ENCODE measurements at places on chromosomes 2 and 18.

DNA sequence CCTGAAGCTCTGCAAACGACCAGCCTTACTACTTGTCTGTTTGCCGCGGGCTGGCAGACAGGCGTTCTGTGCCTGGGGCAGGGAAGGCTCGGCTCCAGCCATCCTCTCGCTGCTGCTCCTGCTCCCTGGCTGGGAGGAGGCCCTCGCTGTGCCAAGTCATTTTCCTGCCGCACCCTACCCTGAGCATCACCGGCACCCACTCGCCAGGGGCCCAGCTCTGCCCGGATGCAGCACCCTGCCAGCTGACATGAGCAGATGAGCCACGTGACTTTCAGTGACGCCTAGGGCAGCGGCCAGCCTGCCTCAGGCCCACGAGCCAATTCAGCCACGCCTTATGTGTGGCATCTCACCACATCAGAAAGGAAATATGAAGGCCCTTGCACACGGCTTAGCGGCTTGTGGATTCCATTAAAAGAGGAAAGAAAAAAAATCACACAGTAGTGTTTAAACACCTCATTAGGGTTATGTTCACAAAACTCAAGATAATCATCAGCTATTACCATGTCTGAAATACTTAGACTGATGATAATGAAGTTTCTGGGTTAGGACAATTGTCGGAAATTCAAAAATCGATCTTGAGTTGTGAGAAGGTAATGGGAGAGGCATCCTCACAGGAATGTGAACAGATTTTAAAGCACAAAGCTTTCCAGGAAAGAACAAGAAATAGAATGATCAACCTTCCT is 250.5 kb downstream of the TWIST2 start:
- DNase-seq, result no peak

DNA sequence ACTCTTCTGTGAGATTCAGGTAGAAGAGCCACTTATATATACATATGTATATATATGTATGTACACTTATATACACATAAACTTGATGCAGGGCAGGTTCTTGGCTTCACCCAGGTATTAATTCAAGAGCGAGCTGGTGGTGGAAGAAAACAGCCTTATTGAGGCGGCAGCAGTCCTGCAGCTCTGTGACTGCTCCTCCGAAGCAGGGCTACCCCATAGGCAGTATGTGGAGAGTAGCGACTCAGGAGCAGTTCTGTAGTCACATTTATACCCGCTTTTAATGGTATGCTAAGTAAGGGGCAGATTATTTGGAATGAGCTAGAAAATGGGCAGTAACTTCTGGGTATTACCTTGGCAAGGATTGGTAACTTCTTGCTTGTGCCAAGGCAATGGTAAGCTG is 280.6 kb upstream of the TFPI start:
- DNase-seq, result no peak

GRCh38 chr2:168465594-168465993 is 9.5 kb downstream of the CERS6 start:
- DNase-seq, result no peak

DNA sequence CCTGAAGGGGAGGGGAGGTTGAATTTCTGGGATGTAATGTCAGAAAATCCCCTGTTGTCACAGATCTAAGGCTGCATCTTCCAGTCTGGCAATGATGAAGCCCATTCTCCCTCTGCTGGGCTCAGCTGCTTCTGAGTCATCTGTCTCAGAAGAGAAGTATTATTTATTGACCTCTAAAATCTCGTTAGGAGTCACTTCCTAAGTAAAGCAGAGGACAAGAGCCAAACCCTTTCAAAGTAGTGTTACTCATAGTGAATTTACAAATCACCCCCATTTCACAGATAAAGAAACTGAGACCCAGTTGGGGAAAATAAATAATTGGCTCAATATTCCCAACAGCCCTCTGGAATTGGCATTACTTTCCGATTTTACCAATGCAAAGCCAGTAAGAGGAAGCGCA is 167.3 kb upstream of the SKOR2 start:
- no peak for DNase-seq

- no peak for DNase-seq
These were observed 364.1 kb downstream of the SETBP1 start for GRCh38 chr18:45044787-45045186.

GRCh38 chr18:76981396-76981968 is 151.1 kb downstream of the MBP start:
- DNase-seq, result no peak

DNA sequence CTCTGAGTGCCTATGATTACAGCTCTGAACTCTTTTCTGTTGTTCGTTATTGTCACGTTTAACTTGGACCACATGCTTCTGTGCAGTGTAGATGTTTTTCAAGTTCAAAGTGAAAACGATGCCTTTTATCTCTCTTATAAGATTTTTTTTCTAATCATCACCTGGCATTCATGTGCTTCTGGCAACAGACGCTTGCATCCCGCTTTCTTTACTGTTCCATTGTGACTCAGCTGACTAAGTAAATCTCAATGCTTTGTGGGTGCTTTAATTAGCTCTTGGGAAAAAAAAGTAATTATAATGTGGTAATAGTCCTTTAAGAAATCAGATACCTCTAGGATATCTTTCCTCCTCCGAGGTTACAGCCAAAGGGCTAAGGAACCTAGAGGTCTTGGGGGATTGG is 31.2 kb upstream of the RMP24 start:
- DNase-seq, result no peak

DNA sequence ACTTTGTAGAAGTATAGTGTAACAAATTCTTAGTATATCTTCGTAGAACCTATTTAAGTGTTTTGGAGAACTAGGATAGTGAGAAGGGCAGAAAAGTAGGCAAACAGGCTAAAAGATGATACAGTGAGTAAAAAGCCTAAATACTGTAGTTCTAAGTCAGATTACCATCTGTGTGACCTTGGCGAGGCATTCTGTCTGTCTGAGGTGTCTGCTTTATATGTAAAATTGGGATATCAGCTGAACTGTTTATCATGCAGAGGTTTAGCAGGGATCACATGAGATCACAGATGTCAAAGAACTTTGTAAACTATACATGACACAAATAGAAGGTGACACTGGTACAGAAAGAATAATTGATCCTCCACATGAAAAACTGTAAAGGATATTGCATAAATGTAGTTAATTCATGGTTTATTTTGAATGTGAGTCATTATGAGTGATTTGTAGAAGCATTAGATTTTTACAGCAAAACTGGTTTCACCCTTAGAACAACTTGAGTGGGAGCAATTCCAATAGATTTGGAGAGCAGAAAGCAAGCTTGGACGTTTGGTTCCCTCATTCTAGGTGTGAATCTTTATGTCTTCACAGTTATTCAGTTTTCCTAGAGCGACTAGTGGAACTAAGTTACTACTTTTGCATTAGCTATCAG is 41.9 kb downstream of the TAF1B start:
- DNase-seq, result no peak

GRCh38 chr2:171317492-171318125 is 116.2 kb downstream of the METTL8 start:
- DNase-seq, result no peak

DNA sequence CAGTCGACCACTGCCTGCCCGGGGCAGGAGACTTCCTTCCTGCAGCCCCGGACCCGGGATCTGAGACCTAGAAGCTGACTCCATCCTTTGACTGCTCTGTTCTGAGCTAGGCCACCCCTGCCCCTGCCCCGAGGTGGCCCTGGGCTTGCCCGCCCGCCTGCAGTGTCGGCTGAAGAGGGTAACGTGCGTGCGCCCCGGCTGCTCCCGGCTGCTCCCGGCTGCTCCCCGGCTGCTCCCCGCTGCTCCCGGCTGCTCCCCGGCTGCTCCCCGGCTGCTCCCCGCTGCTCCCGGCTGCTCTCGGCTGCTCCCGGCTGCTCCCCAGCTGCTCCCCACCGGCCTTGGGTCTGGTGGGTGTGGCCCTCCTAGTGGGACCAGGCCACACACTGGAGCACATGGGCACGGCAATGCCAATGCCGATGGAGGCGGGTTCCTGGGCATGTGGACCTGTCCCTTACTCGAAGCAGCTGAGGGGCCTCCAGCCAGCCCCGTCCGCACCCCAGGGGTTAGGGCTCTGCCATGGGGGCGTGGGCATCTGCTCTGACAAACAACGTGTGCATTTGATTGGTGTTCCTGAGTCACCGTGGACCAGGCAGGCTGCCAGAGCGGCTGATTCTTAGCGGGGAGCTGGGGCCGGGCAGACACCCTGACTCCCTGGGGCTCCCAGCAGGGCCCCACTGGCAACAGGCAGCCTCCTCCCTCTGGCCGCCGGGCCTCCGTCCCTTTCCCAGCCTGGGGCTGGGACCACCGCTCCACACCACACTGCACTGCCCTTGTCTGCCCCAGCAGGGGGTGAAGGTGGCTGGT is 2.0 kb upstream of the GAL3ST2 start:
- DNase-seq, result no peak

DNA sequence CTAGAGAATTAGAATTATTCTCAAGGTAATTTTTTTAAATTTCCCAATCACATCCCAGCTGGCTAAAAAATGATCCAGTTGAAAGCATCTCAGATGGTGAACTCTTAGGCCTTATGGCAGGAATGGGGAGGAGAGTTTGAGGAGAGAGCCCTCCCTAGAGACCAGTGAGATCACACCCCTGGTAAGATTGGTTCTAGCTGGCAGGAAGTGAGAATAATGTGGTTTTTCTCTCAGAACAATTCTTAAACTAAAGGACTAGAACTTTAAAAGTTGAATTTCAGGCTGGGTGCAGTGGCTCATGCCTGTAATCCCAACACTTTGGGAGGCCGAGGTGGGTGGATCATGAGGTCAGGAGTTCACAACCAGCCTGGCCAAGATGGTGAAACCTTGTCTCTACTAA is 120.2 kb downstream of the MYO3B start:
- DNase-seq, result no peak

- DNase-seq, result no peak
These were observed 21.1 kb upstream of the SCYGR2 start for GRCh38 chr2:227577555-227577954.
